ENCODE measurements at places on chromosomes 11 and 22. TPM values are rescaled to one million over a fixed set of nuclear protein-coding genes. Genes with fewer than 3 reads are reported as not detected.

Gene RCN1
- 246 TPM for total RNA-seq

Gene CRELD2
- total RNA-seq = 90.9 TPM

Gene NLRP14
- total RNA-seq = not detected

DNA sequence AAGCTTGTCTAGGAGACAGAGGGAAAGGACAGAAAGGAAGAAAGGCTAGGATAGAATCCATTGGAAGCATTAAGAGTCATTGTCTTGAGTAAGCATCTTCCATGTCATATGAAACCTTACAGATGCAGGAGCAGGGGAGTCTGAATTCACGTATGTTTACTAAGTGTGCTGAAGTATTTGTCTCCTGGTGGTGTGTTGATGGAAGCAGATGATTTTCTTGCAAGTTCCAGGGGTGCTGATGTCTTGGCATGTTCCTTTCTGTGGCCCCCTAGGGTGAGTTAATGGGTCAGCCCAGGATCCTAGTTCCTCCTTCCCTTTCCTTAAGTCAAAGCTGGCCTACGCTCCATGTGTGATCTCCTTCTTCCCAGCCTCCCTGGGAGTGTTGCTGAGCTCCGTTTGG is 110.2 kb downstream of the TEAD1 start:
- DNase-seq = no peak
- no peaks in the 10 kb centered on the region for H3K27me3 ChIP-seq
- H3K27ac ChIP-seq = peak overlapping the region; percentile 7
- H3K4me3 ChIP-seq = no peak overlapping the region

GRCh38 chr11:68043349-68044144 is 4.7 kb downstream of the TCIRG1 start:
- peak overlapping the region; percentile 39 for H3K4me3 ChIP-seq
- DNase-seq = peak; percentile 77
- peaks cover 3% of the 10 kb centered on the region for H3K27me3 ChIP-seq
- no peaks in the 10 kb centered on the region for H3K36me3 ChIP-seq
- peak overlapping the region; percentile 57 for H3K27ac ChIP-seq

DNA sequence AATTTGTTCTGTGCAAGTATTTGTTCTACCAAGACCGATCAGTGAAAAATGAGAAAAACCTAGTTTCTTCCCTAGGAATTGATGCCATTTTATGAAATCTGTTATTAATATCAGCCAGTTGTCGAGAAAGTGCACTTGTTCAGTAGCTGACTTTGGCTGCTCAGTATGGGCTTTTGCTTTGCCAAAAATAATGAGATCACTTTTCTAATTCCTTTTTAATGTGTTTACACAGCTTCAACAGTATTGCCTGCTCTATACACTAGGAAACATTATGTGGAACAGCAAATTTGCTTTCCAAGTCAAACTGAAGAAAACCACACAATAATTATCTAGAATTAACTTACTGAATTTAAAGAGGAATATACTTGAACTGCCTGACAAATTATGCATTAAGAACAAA is 34.4 kb downstream of the SCUBE2 start:
- no peaks in the 10 kb centered on the region for H3K27me3 ChIP-seq
- H3K27ac ChIP-seq = no peak overlapping the region
- no peak for DNase-seq
- H3K4me1 ChIP-seq = peaks cover 21% of the 10 kb centered on the region

GRCh38 chr22:20741634-20742581 is 32.0 kb upstream of the SERPIND1 start:
- no peak overlapping the region for H3K4me3 ChIP-seq
- H3K27ac ChIP-seq = no peak overlapping the region
- H3K4me1 ChIP-seq = no peaks in the 10 kb centered on the region
- H3K36me3 ChIP-seq = peaks cover 25% of the 10 kb centered on the region
- DNase-seq = peak; percentile 6
- H3K27me3 ChIP-seq = no peaks in the 10 kb centered on the region

- no peak overlapping the region for H3K27ac ChIP-seq
- peaks cover 60% of the 10 kb centered on the region for H3K27me3 ChIP-seq
- DNase-seq = no peak
- peaks cover 19% of the 10 kb centered on the region for H3K4me1 ChIP-seq
- no peak overlapping the region for H3K4me3 ChIP-seq
Observed at GRCh38 chr22:36584666-36585065, 55.7 kb upstream of the EIF3D start.

DNA sequence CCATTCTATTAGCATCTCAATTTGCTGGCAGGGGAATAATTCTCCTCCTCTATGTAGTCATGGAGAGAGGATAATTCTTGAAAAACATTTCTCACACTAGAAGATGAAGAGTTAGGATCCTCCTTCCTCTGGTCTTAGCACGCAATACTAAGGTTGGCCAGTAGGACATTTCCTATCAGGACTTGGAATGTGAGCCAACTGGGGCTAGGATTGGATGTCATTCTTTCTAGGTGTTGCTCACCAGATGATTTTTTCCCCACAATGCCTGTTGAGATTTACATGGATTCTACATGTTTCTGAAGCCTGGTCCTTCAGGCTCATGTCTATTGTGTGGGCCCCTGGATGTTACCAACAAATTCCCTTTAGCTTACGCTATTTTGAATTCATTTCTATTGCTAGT is 28.0 kb downstream of the SLN start:
- H3K27me3 ChIP-seq = peaks cover 13% of the 10 kb centered on the region
- no peaks in the 10 kb centered on the region for H3K36me3 ChIP-seq
- H3K4me1 ChIP-seq = no peaks in the 10 kb centered on the region
- DNase-seq = no peak
- no peak overlapping the region for H3K27ac ChIP-seq
- H3K4me3 ChIP-seq = no peak overlapping the region

DNA sequence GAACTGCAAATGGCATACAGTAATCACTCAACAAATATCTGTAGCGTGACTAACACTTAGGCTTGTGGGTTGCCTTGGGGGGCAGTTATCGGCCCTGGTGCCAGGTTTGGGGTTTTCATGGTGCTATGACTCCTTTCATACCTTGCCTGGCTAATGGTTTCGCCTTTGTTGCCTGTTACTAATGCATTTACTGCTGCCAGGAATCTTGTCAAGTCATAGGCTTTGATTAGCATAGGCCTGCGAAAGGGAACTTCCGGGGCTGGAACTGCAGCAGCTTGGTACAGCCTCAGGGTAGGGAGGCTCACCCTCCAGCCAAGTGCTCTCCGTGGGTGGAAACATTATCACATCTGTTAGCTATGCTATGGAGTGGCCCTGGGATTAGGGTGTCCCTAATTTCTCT is 13.2 kb downstream of the SLC25A18 start:
- no peaks in the 10 kb centered on the region for H3K27me3 ChIP-seq
- H3K27ac ChIP-seq = peak overlapping the region; percentile 88
- peak; percentile 99 for DNase-seq
- H3K4me3 ChIP-seq = peak overlapping the region; percentile 42
- H3K4me1 ChIP-seq = peaks cover 32% of the 10 kb centered on the region
